ENCODE measurements at places on chromosomes 2 and 18. TPM values are rescaled to one million over a fixed set of nuclear protein-coding genes. Genes with fewer than 3 reads are reported as not detected.

GRCh38 chr2:237297421-237298150 lies 116.4 kb downstream of the COL6A3 start:
- DNase-seq, result no peak
- no peaks in the 10 kb centered on the region for H3K27me3 ChIP-seq
- H3K27ac ChIP-seq, result no peak overlapping the region
- H3K36me3 ChIP-seq, result no peaks in the 10 kb centered on the region
- H3K4me3 ChIP-seq, result no peak overlapping the region

- no peak for DNase-seq
- H3K27me3 ChIP-seq, result no peaks in the 10 kb centered on the region
- H3K4me1 ChIP-seq, result no peaks in the 10 kb centered on the region
- no peak overlapping the region for H3K4me3 ChIP-seq
- no peaks in the 10 kb centered on the region for H3K36me3 ChIP-seq
- no peak overlapping the region for H3K27ac ChIP-seq
These were observed 381.3 kb upstream of the SPRED2 start for GRCh38 chr2:65813631-65814173.

Gene RAB10
- total RNA-seq, result 165 TPM

Gene PGAP1
- total RNA-seq, result 13.3 TPM

Gene ABHD1
- total RNA-seq, result not detected

DNA sequence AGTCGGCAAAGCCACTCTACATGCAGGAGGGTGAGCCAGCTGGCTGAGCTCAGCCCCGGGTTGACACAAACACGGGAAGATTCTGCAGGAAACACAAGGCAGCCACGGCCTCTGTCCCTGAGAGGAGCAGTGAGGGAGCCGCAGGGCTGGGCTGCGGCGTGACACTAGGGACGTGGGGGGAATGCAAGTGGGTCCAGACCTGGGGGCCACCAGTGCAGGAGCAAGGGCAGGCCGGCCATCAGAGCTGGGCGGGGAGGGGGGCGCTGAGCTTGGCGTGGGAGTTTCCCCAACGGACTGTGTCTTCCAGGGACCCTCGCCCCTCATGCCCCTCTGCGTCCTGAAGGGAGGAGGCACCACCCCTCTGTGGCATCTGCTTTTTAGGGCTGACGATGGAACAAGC lies 12.0 kb upstream of the C1QL2 start:
- H3K4me1 ChIP-seq, result no peaks in the 10 kb centered on the region
- H3K27ac ChIP-seq, result no peak overlapping the region
- no peaks in the 10 kb centered on the region for H3K27me3 ChIP-seq
- DNase-seq, result no peak

Gene ABCB11
- total RNA-seq, result 0.39 TPM

Gene ERMN
- 1.2 TPM for total RNA-seq

- H3K36me3 ChIP-seq, result no peaks in the 10 kb centered on the region
- no peak overlapping the region for H3K4me3 ChIP-seq
- no peaks in the 10 kb centered on the region for H3K27me3 ChIP-seq
These were observed 49.2 kb downstream of the CRIM1 start for GRCh38 chr2:36404754-36405153.

DNA sequence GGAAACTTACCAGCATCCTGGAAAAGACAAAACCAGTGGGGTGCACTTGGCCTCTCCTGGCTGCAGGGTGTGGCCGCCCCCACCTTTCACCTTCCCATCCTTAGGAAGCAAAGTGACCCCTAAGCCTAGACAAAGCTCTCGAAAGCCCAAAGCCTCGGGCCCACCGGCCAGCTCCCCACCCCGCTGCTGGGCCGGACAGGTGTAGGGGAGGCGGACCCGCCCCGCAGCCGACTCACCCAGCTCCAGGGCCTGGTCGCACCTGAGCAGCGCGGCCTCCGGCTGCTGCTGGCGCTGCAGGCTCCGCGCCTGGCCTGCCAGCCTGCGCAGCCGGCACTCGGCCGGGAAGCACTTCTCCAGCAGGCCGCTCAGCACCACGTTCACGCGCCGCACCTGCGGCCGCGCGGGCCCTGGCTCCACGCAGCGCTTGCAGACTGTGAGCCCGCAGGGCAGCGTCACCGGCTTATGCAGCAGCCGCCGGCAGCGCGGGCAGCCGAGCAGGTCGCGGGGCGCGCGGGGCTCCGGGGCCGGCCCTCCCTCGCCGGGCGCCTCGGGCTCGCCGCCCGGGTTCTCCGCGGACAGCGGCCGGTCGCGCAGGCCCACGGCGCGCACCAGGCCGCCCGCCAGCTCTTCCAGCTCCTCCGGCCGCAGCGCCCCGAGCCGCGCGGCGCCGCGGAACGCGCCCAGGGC lies 979 bp downstream of the LONRF2 start:
- peaks cover 8% of the 10 kb centered on the region for H3K4me1 ChIP-seq
- H3K27ac ChIP-seq, result peak overlapping the region; percentile 78
- no peak for DNase-seq
- peaks cover 46% of the 10 kb centered on the region for H3K27me3 ChIP-seq

All from tibial nerve (tissue), 4 donors.